ENCODE measurements at places on chromosomes 3 and 15.
A peak's percentile ranks its signal among the peaks of the same experiment; 100 is the strongest.

GRCh38 chr15:95416576-95416975 lies 913.9 kb upstream of the NR2F2 start:
- no peak for DNase-seq

GRCh38 chr3:43285644-43286043 lies 696 bp upstream of the SNRK start:
- peak; percentile 35 for DNase-seq

DNA sequence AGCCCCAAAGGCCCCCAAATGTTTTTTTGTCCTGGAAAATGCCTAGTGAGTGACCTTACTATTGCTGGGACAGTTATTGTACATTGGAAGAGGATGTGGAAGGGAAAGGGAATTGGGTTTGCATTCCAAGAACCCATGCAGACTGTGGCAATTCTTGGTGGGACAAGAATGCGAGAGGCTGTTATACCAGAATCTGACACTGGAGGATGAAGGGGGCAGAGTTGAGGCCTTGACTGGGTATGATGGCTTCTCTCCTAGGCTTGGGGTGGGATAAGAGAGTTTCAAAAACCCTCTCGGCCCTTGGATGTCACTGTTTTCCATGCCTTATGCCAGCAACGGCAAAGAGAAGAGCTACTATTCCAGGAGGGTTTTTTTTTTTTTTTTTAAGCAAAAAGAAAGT lies 25.3 kb downstream of the IL16 start:
- no peak for DNase-seq

DNA sequence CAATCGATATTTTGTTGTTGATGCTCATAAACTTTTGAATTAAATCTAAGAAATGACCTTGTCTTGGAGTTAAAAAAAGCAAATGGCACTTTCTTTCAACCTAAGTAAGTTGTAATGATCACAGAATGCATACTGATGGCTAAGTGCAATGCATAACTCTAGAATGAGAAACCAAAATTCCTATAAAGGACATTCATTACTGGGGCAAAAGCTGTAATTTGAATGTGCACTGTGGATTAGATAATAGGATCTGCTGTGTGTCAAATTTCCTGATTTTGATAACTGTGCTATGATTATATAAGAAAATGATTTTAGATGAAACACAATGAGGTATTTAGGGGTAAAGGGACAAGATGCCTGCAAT lies 14.3 kb downstream of the SIAH2 start:
- no peak for DNase-seq

- no peak for DNase-seq
These were observed 237.5 kb downstream of the P3H2 start for GRCh38 chr3:189883113-189883753.

DNA sequence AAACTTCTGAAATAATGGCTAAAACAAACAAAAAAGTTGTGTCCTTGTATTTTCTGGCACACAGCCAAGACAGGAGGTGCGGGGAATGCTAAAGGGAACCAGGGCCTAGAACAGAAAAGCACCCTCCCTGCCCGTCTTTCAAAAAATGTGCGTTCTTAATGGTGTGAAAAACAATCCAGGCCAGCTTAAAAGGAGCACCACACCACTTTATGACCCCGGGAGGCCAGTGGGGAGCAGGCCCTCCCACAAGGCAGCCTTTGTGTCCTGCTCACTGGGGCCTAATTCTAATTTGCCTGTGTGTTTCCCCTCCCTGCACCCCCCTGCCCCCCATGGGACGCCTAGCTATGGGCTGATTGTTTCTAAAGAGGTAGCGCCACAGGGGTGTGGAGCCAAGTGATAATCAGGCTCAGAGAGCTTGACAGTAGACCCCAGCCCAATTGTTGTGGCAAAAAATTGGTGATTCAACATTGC lies 181.4 kb downstream of the GREM1 start:
- no peak for DNase-seq

DNA sequence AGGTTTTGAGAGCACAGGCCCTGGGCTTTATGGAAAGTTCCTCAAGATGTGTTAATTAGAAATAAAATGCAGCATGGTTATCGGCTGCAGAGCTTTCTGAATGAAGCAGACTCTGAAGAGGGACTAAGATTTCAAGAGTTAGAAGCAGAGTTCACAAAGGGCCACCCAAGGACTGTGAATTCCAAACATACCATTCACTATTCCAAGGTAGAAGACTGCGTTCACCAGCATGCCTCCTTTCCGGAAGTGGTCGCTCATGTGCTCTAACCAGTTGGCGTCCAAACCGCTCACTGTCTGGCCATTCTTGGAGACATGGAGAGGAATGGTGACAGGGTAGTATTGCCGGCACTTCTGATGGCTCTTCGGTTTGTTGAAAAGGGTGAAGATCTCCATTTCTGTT lies 104.9 kb downstream of the OXNAD1 start:
- no peak for DNase-seq

GRCh38 chr15:64864068-64864467 lies 22.4 kb downstream of the PLEKHO2 start:
- no peak for DNase-seq

DNA sequence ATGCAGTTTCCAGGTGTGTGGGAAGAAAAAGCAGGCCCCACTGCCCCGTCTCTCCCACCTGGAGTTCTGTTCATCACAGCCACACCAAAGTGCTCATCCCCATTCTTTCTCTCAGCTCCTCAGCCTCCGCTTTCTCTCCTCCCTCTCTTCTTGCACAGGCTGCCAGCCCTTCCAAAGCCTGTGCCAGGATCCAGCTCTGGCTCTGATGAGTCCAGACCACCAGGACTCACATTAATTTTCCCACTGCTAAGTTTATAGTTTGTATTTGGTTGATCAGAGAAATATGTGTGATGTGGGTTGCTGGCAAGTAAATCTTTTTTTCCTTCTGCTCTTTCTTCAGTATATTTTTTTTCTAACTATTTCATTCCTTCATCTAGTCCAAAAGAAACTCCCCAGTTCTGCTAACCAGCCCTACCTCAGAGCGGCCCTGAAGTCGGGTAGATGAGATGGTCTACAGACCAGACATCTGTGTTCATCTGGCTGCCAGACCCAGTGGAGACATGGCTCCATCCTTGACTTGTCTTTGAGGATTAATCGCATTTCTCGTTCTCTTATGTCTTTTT lies 49.8 kb downstream of the BOC start:
- DNase-seq, result no peak

GRCh38 chr15:29570948-29571791 lies 251.1 kb downstream of the TJP1 start:
- DNase-seq, result peak; percentile 84

- no peak for DNase-seq
These were observed 700.9 kb upstream of the NR2F2 start for GRCh38 chr15:95629503-95630168.

DNA sequence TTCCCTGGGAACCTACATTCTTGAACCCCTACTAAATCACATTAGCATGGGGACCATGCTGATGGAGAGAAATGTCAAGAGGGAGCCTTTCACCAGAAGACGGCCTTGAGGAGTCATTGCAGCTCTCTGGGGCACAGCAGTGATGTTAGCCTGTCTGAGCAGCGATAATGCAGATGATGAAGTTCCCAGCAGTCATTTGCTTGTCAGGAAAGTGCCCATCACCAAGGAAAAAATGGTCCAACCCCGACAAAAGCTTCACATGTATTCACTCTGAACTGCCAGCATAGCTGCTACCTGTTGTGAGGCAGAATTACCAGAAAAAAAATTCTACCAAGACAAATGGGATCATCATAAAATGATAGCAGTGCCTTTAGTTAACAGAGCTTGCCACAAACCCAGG lies 238.4 kb upstream of the UMPS start:
- no peak for DNase-seq

GRCh38 chr3:47476330-47476626 lies 537 bp upstream of the SCAP start:
- no peak for DNase-seq

GRCh38 chr15:60809375-60809774 lies 330.4 kb upstream of the ICE2 start:
- no peak for DNase-seq

DNA sequence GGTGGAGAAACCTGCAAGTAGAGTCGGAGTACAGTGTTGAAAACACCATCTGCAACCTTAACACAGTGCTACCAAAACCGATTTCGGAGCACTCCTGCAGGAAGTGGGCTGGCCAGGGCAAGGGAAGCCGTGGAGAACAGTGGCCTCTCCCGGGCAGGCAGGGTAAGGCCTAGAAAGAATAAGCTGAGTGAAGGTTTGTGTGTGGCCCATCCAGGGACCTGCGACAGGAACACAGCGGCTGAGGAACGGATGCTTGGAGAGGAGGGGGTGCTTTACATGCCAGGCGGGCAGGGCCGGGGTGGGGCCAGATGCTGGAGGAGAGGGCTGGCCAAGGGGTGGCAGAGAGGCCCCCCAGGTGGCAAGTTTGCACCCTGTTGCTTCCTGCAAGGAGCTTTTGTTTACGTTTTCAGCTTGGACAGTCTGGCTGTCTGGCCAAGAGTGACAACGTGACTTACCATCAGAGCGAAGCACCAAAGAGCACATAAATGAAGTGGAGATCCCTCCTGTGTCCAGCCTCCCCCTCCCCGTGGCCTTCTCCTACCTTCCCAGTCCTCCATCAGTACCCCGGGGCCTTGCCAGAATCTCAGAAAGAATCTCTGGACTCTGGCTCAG lies 156.5 kb downstream of the PGPEP1L start:
- peak; percentile 59 for DNase-seq

DNA sequence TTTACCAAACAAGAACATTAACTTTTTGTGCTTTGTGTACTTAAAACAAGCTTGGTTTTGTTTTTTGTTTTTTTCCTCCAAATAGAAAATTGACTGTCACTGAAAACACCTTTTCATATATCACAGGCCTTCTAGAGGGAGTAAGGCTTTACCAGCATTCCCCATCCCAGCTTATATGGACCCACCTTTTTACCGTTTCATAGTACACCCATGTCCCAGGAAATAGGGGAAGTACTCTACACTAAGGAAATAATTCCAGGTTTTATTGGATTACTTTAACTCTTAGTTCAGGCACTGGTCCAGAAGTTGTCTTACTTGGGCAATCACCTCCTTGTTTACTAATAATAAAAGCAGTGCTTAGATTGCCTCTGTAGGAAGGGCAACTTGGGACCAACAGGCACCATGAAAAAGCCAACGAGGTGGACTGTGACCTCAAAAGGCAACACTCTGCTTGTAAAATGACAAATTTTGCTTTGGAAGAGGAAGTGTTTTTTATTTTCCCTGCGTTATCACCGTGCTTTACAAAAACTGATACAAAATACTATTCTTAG lies 26.2 kb downstream of the HMG20A start:
- DNase-seq, result no peak

DNA sequence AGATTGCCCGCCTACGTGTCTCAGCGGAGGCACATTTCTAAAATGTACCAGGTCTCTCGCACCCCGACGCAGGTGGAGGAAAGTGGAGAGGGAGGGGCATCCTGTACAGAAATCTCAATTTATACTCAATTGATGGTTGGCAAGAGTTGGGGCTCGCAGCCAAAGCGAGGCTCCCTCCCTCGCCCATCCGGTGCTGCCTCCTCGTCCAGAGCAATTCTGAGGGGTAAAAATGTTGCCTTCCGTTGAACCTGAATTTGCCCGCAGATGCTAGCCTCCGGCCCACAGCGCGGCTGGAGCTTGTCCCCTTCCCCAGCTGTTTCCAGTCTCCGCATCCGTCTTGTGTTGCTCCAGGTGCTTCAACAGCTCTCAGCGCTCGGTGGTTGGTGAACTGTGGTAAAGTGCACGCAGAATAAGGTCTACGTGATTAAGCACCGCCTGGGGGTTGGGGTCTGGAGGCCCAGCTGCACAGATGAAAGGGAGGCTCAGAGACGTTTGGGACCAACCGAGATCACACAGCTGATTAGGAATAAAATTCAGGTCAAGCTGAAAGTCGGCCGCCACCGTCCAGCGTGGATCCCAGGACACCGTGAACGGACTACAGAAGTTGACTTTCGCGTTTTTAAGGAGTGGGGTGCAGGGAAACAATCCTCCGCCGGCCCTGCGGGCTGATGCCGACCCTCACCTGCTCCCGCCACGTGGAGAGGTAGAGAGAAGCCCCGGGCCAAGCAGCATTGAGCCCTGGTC lies 846 bp upstream of the POLG start:
- no peak for DNase-seq

DNA sequence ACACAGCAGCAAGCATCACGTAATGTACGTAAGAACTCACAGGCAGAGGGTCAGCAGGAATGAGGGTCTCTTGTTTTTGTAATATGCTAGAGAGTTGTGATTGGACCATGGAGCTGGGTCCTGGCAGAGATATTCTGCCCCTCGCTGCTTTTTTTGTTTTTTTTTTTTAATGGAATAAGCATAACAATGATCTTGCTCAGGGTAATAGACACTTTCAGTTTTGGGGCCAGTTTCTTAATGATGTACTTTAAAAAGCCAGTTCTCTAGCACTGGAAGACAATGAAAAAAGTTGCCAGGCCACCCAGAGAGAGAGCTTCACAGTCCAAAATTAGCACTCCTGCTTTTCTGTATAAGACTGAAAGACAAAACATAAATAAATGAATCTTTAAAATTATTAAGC lies 29.0 kb upstream of the PLSCR4 start:
- no peak for DNase-seq

- no peak for DNase-seq
These were observed 166.7 kb downstream of the FAM43A start for GRCh38 chr3:194852345-194852744.

Data from right kidney (tissue), 9 donors.